Calu3 (cell line): ENCODE measurements at places on chromosomes 2 and 18. TPM values are rescaled to one million over a fixed set of nuclear protein-coding genes. Genes with fewer than 3 reads are reported as not detected.
A peak's percentile ranks its signal among the peaks of the same experiment; 100 is the strongest.

Gene B3GNT7
- total RNA-seq, result 8.9 and 14.4 TPM in 2 replicates

Gene DRC1
- not detected in 2 replicates for total RNA-seq

Gene ABHD3
- total RNA-seq, result 43.5 and 45.3 TPM in 2 replicates

Gene TMEM182
- total RNA-seq, result 12.1 and 12.9 TPM in 2 replicates

Gene AGFG1
- 115 and 126 TPM in 2 replicates for total RNA-seq

GRCh38 chr18:59990121-59990823 is 90.5 kb downstream of the PMAIP1 start:
- DNase-seq, result no peak

DNA sequence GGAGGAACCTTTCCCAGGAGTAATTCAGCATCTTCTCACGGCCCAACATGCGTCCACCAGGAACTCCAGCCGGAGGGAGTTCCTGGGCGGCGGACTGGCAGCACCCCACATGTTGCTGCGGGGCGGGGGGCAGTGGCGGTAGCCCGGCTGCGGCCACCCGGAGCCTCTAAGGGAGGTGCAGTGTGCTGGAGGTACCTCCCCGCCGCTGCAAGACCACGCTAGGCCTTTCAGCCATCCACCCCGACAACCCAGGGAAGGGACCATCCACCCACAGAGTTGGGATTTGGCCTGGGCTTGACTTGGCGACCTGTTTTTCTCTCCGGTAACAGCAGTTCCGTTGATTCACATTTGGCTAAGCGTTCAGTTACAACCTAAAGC is 625 bp downstream of the LYPD6 start:
- DNase-seq, result peak; percentile 4

DNA sequence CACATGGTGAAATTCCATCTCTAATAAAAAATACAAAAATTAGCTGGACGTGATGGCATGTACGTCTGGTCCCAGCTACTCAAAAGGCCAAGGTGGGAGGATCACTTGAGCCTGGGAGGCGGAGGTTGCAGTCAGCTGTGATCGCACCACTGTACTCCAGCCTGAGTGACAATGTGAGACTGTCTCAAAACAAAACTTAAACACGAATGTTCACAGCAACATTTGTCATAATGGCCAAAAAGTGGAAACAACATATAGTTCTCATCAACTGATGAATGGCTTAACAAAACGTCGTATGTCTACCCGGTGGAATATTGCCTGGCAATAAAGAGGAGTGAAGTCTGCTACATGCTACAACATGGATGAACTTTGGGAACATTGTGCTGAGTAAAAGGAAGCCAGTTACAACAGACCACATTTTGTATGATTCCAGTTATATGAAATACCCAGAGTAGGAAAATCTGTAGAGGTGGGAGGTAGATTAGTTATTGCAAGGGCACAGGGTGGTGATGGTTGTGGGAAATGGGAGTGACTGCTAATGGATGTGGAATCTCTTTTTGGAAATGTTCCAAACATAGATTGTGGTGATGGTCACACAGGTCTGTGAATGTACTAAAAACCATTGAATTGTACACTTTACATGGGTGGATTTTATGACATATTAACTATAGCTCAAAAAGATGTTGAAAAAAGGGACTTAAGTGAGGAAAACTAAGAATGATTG is 478.2 kb downstream of the PTPRM start:
- DNase-seq, result no peak

- no peak for DNase-seq
Observed at GRCh38 chr2:107072150-107072940, 186.4 kb upstream of the ST6GAL2 start.

- DNase-seq, result no peak
Observed at GRCh38 chr2:69154106-69154505, 141.1 kb downstream of the ANTXR1 start.

GRCh38 chr18:13173578-13174145 is 44.9 kb upstream of the LDLRAD4 start:
- no peak for DNase-seq

DNA sequence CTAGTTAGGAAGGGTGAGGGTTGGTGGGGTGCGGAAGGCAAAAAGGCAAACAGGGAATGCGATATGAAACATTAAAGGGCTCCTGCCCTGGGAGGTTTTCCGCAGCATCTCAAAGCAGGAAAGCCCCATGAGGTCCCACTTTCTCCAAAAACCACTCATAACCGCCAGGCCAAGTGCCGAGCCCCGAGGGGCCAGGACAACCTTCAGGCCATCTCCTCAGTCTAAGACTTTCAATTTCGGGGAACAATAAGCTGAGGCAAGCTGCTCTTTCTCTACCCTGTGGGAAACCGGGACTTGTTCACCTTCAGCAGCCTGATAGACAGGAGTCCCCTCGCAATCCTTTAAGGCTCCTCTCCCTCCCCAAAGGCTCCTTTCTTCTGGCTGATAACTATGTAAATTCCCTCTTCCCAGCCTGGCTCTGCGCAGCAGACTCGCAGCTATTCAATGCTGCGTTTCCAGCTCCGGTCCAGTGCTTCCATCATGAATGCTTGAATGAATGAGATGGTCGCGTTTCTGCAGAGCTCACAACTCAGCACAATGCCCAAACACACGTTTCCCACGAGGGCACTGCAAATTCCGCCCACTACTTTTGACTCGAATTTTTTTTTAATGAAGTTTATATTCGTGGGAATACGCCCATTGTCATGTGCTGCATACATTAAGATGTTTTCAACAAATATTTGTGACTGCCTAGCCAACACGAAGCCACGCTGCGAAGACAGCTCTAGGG is 1.4 kb downstream of the LAMA1 start:
- DNase-seq, result no peak
